ENCODE measurements at places on chromosomes 7 and 10. TPM values are rescaled to one million over a fixed set of nuclear protein-coding genes. Genes with fewer than 3 reads are reported as not detected.

DNA sequence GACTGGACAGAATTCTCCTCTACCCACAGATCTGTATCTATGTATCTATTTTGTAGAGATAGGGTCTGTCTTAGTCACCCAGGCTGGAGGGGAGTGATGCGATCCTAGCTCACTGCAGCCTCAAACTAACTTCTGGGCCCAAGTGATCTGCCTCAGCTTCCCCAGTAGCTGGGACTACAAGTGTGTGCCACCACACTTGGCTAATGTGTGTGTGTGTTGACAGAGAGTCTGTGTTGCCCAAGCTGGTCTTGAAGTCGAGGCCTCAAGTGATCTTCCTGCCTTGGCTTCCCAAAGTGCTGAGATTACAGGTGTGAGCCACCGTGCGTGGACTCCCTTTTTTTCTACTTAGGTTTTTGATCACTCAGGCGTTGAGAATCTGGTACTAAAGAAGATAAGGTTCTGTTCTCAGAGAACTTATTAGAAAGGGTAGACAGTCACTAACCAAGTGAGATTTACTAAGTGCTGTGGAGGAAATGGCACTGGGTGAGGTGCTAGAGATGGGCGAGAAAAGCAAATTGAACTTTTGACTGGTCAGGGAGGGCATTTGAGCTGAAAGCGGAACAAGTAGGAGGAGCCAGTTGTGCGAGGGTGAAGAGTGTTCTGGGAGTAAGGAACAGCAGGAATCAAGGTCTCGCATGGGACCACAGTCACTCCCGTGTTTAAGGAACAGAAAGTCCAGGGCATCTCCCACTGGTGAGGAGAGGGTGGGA, 18.0 kb downstream of the NDUFB2 start:
- DNase-seq: no peak

DNA sequence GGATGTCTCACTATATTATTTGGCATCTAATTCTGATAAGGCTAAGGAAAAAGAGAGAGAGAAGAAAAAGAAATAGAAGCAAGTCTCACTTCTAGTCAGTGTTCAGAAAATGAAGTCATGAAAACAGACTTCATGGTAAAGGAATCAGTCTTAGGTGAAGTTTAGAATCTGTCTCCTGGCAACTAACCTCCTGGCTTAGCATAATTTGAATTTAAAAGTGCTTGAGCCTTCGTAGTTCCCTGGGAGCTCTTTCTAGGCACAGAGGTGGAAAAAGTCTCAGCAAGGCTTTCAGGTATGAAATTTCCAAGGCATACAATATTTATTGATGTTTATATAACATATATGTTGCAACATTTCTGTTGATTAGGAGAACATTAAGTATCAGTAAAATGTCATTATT, 10.4 kb downstream of the CHRM2 start:
- DNase-seq: no peak

DNA sequence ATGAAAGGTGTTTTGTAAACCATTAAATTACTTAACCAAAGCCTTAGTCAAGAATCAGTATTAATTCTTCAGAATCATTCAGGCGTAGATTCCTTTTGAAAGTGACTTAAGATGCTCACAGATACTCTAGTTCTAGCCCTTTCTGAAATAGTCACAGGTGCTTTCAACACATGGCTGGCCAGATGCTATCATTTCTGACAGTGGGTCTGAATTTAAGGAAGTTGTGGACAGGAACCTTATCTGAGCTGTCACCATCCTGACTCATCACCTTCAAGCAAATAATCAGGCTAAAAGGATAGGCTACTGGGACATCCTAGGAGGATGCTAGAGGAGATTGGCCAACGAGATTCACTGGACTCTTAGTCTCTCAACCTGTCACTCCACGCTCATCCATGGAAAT, 501.5 kb downstream of the LRMDA start:
- DNase-seq: no peak

DNA sequence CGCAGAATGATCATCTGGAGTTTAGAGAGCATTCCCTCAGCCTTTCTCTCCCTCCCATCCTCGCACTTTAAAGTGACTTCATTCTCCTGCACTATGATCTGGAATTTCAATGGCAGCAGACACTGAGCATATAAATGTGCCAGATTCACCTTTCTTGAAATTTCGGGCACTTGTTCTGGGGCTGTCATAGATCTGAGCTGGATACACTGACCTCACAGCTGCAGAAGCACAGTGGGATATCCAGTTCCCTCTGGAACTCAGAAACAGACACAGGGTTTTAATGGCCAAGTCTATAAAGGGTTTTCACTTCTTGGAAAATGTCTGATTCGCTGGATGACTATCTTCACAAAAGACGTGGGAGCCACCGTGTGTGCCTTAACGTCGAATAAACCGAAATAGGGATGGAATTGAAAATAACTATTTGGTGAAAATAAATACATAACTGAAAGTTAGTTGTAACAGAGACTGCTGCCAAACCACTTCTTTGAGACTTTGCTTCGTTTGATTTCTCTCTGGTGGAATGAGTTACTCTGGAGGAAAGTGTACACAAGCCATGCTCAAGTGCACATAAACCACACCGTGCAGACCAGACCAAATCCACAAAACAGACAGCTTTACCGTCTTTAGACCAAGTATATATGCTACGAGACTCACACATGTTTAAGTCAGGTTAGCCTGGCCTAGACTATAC, 126.1 kb downstream of the SVIL start:
- DNase-seq: no peak

- DNase-seq: no peak
Observed at GRCh38 chr10:116281775-116282174, 8.8 kb upstream of the GFRA1 start.

GRCh38 chr7:122847871-122848473, 38.3 kb downstream of the CADPS2 start:
- DNase-seq: no peak

PDLIM1 gene
- total RNA-seq: 1.4 TPM

TEX36 gene
- total RNA-seq: not detected

PGAM2 gene
- 1.7 TPM for total RNA-seq

RPA3 gene
- 103 TPM for total RNA-seq

All from activated T-cell treated with anti-CD3 and anti-CD28 coated beads, Interleukin-2, amount 50 U/mL, for 72 hours (primary cell).